ENCODE measurements at places on chromosomes 5 and 9. TPM values are rescaled to one million over a fixed set of nuclear protein-coding genes. Genes with fewer than 3 reads are reported as not detected.

PHAX gene
- total RNA-seq = 37.1 TPM

TMEM174 gene
- total RNA-seq = not detected

AQP3 gene
- 1,951 TPM for total RNA-seq

MAMDC4 gene
- total RNA-seq = 1.3 TPM

MAST4 gene
- total RNA-seq = 90.7 TPM

DNA sequence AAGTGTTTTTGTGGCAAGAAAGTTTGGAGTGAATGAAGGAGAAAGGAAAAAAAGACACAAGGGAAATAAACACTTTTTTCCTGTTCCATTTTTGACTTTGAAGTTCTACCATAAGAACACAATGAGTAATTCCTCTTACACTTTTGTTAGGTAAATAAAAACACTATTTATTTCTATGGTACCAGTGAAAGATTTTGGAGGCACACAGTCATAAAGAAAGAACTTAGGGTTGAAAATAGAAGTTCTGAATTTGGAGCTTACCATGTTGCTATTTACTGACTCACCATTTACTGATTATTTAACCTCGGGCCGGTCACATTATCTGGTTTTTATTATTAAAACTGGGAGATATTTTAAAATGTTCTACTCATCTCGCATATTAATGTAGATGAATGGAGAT, 367.8 kb downstream of the TLE1 start:
- DNase-seq = no peak

- no peak for DNase-seq
Measured at GRCh38 chr5:119080936-119081335, 10.0 kb downstream of the DMXL1 start.

DNA sequence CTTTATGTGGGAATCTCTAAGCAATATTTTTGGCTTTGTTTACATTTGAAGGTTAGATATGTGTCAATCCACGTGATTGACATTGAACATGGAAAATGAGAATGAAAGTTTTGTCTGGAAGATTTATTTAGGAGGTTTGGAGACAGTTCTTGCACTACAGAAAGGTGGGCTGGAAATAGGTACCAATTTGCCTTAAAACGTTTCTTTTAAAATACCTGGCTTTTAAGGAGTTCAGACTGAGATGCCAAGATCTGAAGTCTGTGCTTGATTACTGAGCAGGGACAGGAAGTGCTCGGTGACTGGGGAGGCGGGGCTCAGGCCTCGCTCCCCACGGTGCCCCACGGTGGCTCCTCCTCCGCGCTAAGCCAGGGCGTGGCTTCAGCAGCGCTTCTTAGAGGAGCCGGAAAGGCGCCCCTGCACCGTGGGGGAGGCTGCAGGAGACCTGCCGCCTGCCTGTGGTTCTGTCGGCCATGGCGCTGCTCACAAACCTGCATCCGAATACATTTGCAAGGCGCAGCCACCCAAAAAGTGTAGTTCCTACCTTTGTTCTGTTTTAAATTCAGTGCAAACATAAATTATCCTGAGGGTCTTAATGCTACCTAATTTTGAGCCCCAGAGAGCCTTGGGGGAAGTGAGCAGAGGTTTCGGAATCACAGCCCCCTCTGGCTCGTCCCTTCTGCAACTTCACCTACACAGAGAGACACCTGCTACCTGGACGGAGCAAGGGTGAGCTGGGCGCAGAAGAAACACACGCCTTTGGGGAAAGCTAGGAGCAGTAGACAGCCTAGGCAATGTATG, 49.2 kb downstream of the USP20 start:
- DNase-seq = peak; percentile 93

DNA sequence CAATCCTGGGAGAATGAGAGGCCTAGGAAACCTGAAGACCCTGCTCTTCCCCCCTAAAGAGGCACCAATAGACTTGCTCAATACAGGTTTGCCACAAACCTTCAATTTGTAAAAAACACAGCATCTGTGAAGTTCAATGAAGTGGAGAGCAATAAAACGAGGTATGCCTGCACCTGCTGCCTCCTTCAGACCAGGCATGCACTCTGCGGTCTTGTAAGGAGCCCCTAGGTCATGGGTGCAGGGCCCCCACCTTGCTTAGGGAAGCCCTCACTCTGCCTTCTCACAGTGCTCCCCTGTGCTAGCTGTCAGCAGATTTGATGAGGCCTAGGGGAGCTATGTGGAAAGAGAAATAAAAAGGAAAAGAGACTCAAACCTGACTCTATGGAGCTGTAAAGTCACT, 72.1 kb upstream of the GALNT10 start:
- DNase-seq = no peak

DNA sequence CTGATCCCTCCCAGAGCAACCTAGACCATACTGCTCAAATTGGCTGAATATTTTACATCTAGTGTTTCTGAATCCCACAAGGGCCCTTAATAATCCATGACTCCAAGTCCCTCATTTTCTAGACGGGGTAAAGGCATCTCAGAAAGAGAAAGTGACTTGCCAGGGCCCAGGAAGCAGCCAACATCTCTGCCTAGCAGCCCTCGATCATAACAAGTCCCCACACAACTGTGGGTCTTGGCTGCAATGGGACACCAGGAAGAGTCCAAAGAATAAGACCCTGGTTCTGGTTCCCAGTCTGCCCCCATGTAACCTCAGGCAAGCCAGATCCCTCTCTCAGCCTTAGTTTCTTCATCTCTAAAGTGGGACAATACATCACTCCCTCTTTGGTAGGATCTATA, 6.3 kb downstream of the ANXA6 start:
- DNase-seq = no peak

- DNase-seq = no peak
Measured at GRCh38 chr9:976258-976942, at the start of gene DMRT3. Gene DMRT3, plus strand, starts transcription at chr9:976655. Its CDS starts 347 bp downstream, at chr9:977002.

DNA sequence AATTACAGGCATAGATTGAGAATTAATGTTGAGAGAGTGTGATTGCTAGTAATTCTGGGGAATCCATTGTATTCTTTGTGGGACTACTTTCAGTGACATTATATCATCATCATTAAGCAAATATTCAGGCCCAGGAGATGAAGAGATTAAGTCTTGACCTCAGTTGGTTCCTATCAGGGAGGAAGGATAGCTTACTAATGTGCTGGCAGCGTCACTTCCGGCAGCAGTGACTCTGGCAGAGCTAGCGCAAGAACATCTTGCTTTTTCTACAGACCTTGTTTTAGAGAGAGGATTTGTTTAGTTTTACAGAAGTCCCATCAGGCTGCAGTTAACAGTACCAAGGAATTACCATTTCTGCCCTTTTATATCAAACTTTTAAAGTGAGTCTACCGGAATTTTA, 20.3 kb downstream of the OSTF1 start:
- no peak for DNase-seq

GRCh38 chr5:138439477-138440158, 761 bp downstream of the REEP2 start:
- DNase-seq = no peak

GRCh38 chr5:110054240-110054639, 364.5 kb downstream of the MAN2A1 start:
- no peak for DNase-seq

- DNase-seq = no peak
Measured at GRCh38 chr9:14321517-14322130, 7.7 kb upstream of the NFIB start.

- no peak for DNase-seq
Measured at GRCh38 chr5:2921651-2922050, 170.2 kb upstream of the IRX2 start.

- no peak for DNase-seq
Measured at GRCh38 chr9:120891884-120892747, 15.1 kb upstream of the PHF19 start.

DNA sequence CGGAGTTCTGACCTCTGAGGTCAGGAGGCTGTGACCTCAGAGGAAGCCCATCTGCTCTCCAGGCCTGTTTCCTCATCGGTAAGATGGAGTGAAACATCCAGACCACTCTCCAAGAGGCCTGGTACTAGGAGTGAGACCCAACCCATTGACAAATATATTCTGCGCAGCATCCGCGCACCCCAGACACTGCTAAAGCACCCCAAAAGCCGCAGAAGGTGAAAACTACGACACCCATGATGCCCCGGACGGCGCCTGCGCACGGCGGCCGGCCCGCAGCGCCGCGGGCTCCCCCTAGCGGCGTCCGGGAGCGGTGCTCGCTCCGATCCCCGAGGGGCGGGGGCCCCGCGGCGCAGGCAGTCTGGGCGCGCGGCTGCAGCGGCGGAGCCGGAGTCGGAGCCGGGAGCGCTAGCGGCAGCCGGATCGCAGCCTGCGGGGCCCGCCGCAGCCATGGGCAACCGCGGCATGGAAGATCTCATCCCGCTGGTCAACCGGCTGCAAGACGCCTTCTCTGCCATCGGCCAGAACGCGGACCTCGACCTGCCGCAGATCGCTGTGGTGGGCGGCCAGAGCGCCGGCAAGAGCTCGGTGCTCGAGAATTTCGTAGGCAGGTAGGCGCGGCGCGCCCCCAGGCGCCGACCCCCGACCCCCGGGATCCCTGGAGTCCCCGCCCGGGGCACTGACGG, at the start of gene DNM1:
DNM1 (plus strand) TSS at position 356 of the 683 bp plus-strand sequence; CDS start at position 448, 92 bp downstream.
- no peak for DNase-seq

DNA sequence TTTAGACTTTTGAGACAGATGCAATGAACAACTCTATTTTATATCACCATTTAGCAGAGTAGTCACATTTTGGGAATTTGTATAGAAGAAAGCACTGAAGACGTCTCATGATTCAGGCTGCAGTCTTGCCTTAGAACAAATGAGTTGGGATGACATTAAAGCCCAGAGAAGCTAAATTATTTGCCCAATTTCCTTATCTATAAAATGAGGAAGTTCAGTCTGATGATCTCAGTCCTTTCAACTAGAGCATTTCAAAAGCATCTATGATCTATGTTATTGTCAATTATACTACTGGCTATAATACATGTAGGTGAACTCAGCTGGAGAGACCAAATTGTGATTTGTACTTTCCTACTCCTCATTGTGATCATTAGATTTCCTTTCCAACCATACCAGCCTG, 154.1 kb downstream of the OSTF1 start:
- no peak for DNase-seq

GRCh38 chr5:98827588-98828284, 54.3 kb downstream of the RGMB start:
- no peak for DNase-seq

Measured in suprapubic skin (tissue), 4 donors.